ENCODE measurements at places on chromosomes 12 and 14.

DNA sequence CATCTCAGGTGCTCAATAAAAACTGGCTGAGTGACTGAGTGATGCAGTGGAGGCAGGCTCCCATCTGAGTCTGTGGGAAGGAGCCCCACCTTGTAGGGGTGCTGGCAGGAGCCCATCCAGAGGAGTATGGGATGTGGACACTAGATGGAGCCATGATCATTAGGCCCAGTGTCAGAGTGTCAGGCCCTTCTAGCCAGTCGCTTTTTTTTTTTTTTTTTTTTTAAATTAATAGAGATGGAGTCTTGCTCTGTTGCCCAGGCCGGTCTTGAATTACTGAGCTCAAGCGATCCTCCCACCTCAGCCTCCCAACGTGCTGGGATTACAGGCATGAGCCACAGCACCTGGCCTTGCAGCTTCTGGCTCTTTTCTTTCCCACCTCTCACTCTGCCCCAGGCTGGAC, 11.5 kb downstream of the RITA1 start:
- peak; percentile 57 for DNase-seq

GRCh38 chr14:45185100-45185814, 49.5 kb downstream of the FANCM start:
- DNase-seq: no peak

DNA sequence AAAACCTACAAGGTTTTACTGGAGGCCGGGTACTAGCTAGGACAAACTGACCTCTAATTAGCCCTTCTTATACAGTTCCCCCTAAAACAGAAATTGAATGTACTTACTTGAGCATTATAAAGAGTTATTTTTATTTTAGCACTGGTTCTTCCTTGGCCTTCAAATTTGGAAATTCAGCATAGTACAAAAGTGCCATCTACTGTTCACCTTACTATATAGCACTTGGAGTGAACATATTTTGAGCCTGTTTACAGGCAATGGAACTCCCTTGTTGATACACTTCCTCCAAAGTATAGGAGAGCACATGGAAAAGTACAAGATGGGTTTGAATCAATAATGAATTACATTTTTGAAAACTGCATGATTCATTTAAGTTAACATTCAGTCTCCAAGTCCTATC, 3.9 kb upstream of the POC1B start:
- no peak for DNase-seq

DNA sequence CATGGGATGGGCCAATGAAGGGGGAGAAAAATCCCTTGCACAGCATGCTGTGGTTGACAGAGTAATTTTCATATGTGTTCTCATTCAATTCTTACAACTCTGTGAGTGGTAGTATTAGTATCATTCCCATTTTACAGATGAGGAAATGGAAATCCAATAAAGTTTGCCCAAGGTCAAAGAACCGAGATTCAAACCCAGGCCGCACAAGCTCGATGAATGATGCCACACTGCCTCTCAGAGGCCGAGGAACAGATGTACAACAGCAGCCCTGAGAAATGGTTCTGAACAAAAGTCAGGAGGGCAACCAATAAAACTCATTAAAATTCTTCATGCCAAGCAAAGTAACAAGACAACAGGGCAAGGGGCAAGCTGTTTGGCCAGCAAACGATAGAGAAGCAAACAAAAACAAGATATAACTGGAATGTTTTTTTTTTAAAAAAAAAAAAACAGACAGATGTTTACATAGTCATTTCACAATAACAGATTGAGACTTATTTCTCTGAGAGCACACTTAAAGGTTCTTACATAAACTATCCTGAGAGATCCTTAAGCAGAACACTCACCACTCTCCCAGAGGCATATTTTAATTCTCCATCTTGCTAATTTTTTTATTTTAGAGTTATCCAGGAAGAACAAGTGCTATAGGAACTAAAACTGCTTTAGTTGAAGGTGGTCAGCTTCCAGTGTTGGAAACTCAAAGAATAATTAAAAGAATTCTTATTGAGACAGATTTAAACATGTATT, 85.8 kb downstream of the EXOC5 start:
- DNase-seq: no peak

DNA sequence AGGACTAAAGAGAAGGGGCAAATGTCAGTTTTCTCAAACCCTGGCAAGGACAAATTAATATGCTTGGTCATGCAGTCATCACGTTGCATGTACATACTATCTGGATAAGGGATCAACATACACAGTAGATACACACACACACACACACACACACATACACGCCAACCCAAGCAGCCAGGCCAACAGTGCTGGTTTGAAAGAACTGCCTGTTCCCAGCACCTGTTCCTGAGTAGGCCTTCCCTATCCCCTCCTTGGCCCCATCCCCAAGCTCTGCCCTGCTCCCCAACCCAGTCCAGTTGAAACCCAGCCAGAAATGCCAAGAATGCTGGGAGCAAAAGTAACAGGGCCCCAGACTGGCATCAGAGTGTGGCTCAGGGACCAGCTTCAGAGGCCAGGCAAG, 4.4 kb downstream of the ITGA7 start:
- DNase-seq: no peak

Measured in CMK (cell line).